ENCODE measurements at places on chromosomes 5 and 9.

- no peaks in the 10 kb centered on the region for H3K36me3 ChIP-seq
- H3K27ac ChIP-seq: no peak overlapping the region
- no peak for DNase-seq
- H3K27me3 ChIP-seq: peaks cover 4% of the 10 kb centered on the region
- no peak overlapping the region for H3K4me3 ChIP-seq
These were observed 44.2 kb downstream of the NXNL2 start for GRCh38 chr9:88579050-88579715.

DNA sequence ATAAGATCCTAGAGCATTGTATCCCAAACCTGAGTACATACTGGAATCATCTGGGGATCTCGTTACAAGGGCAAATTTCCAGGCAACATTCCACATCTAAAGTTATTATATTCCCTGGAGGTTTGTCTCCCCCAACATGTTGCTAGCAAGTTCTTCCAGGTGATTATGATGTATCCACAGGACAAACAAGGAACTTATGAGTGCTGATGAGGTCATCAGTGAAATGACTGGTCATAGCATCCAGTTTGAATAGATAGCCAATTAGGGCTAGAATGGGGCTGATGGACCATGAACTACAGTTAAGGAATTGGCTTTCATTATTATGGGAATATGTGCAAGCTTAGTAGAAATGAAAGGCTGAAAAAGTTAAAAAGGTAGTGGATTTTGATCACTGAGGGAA lies 115.2 kb downstream of the CWC27 start:
- no peak for DNase-seq
- no peak overlapping the region for H3K4me3 ChIP-seq
- no peaks in the 10 kb centered on the region for H3K27me3 ChIP-seq
- no peak overlapping the region for H3K27ac ChIP-seq

DNA sequence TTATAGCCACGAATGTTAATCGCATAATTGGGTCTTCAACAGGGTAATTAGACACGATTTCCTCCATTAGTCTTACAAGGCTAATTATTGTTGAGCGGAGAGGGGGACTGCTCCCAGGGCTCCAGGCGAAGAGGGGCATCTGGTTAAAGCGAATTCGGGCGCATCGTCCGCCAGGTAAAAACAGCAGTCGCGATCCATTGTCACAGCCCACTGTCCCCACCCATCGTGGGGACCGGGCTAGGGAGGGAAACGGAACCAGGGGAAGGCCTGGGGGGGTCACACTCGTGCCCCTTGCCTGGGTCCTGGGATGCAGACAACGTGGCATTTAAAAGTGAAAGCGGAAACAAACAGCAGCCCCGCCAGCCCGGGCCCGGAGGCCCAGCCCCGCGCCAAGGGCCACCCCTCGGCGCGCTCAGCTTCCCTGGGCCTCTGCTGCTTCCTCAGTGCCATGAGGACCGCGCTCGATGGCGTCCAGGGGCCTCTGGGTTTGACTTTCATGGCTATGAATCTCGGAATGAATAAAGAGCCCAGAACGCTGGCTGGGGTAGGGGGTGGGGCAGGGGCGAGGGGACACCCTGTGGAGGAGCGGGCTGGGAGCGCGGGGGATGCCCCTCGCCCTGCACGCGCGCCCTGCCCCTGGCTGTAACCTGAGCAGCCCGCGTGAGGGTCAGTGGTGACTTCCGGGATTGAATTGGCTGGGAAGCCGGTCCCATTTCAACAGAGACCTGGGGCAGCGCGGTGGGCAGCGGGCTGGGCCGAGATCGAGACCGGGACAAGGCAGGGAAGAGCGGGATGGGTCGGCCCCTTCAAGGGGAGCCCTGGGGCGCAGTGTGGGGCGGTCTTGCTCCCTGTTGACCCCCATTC lies 99.9 kb downstream of the GTF3C4 start:
- no peaks in the 10 kb centered on the region for H3K27me3 ChIP-seq
- peak overlapping the region; percentile 55 for H3K27ac ChIP-seq
- H3K4me3 ChIP-seq: peak overlapping the region; percentile 92
- H3K4me1 ChIP-seq: peaks cover 16% of the 10 kb centered on the region
- DNase-seq: peak; percentile 26
- no peaks in the 10 kb centered on the region for H3K36me3 ChIP-seq

- H3K4me3 ChIP-seq: no peak overlapping the region
- H3K4me1 ChIP-seq: no peaks in the 10 kb centered on the region
- no peaks in the 10 kb centered on the region for H3K27me3 ChIP-seq
- H3K36me3 ChIP-seq: no peaks in the 10 kb centered on the region
These were observed 179.9 kb downstream of the GLIS3 start for GRCh38 chr9:4119778-4120554.

GRCh38 chr9:124274226-124274625 lies 16.5 kb downstream of the NEK6 start:
- H3K4me3 ChIP-seq: no peak overlapping the region
- peaks cover 5% of the 10 kb centered on the region for H3K4me1 ChIP-seq
- H3K27me3 ChIP-seq: no peaks in the 10 kb centered on the region
- H3K36me3 ChIP-seq: no peaks in the 10 kb centered on the region
- DNase-seq: no peak
- no peak overlapping the region for H3K27ac ChIP-seq

GRCh38 chr5:10556893-10557746 lies 6.8 kb upstream of the ANKRD33B start:
- no peak for DNase-seq
- H3K36me3 ChIP-seq: no peaks in the 10 kb centered on the region
- H3K4me1 ChIP-seq: peaks cover 10% of the 10 kb centered on the region
- H3K27ac ChIP-seq: no peak overlapping the region
- H3K4me3 ChIP-seq: no peak overlapping the region
- H3K27me3 ChIP-seq: peaks cover 6% of the 10 kb centered on the region

DNA sequence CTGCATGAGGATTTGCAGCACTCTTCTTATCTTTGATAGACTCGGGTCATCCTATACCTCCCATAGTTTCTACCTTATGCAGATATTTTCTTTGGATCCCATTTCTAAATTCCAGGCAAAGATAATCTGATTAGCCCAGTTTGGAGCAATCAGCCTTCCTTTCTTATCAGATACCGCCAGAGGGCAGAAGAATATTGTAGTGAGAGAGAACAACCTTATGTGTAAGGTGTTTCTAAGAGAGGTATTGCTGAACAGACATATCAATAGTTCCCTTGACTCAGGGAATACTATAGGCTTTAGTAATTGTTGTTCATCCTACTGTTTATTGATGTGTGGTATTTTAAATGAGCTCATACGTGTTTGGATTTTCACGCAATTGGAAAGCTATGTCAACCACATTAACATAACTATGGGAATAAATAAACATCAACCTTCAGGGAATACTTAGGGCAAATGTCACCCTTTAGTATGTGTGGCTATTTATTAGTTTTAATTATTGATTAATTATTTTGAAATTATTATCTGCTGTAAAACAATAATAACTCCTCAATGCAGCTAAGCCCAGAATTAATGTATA lies 1435.2 kb upstream of the CDH9 start:
- no peaks in the 10 kb centered on the region for H3K4me1 ChIP-seq
- H3K4me3 ChIP-seq: no peak overlapping the region
- H3K36me3 ChIP-seq: no peaks in the 10 kb centered on the region
- no peak overlapping the region for H3K27ac ChIP-seq
- DNase-seq: no peak

GRCh38 chr5:124973661-124974060 lies 227.2 kb upstream of the ZNF608 start:
- H3K4me1 ChIP-seq: no peaks in the 10 kb centered on the region
- no peak overlapping the region for H3K27ac ChIP-seq
- H3K4me3 ChIP-seq: no peak overlapping the region
- DNase-seq: no peak

- H3K4me3 ChIP-seq: no peak overlapping the region
- peaks cover 25% of the 10 kb centered on the region for H3K4me1 ChIP-seq
- no peak overlapping the region for H3K27ac ChIP-seq
- peak; percentile 63 for DNase-seq
- H3K27me3 ChIP-seq: peaks cover 2% of the 10 kb centered on the region
These were observed 52.1 kb downstream of the IL31RA start for GRCh38 chr5:55903121-55903701.

GRCh38 chr5:130885027-130885426 lies 280.0 kb downstream of the HINT1 start:
- DNase-seq: no peak
- H3K4me3 ChIP-seq: no peak overlapping the region
- no peaks in the 10 kb centered on the region for H3K4me1 ChIP-seq
- H3K36me3 ChIP-seq: no peaks in the 10 kb centered on the region

DNA sequence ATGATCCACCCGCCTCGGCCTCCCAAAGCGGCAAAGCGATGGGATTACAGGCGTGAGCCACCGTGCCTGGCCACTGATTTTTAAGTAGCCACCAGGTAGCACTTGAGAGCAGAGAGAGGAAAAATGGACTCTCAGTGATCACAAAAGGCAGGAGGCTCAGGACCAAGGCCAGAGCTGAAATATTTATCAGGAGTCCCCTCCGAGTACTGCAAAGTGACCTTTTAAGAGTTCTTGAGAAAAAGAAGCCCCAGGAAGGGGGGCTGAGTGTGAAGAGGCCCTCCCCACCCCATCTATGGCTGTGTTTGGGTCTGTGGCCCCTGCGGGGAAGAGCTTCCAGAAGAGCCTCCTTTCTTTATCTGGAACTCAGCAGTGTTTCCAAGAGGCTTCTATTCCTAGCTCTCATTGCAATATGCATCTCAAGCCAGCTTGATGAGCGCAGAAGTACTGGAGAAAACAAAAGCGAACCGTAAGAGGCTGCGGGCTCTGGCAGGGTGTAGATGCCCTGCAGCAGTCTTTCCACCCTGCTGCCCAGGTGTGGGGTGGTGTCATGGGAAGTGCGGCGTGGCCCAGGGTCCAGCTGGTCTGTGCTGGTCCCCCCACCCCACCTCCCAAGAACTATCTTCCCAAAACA lies 75.5 kb upstream of the CDK20 start:
- H3K27me3 ChIP-seq: no peaks in the 10 kb centered on the region
- DNase-seq: no peak
- no peaks in the 10 kb centered on the region for H3K36me3 ChIP-seq
- peaks cover 4% of the 10 kb centered on the region for H3K4me1 ChIP-seq

GRCh38 chr5:81817980-81818379 lies 67.1 kb upstream of the SSBP2 start:
- H3K4me1 ChIP-seq: peaks cover 19% of the 10 kb centered on the region
- no peak overlapping the region for H3K27ac ChIP-seq
- H3K4me3 ChIP-seq: no peak overlapping the region
- no peak for DNase-seq
- no peaks in the 10 kb centered on the region for H3K27me3 ChIP-seq

DNA sequence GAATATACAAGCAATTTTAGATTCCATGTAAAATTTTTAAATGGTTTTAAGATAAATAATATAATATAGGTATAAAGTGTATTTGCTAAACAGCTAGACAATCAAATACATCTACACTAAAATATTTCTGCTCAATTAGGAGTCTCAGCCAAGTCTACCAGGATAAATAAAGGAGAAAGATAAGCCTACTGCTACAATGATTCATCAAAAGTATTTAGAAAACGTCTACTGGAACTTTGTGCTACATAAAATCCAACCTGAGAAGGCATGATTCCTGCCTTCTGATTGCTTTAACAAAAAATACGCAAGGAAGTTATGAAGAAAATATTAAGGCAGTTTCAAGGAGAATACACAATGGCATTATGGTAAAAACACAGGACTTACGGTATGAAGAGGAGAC lies 570.6 kb downstream of the EFNA5 start:
- no peak for DNase-seq
- no peak overlapping the region for H3K27ac ChIP-seq
- H3K4me1 ChIP-seq: no peaks in the 10 kb centered on the region
- H3K36me3 ChIP-seq: no peaks in the 10 kb centered on the region

GRCh38 chr9:117462861-117463260 lies 48.0 kb upstream of the ASTN2 start:
- no peak for DNase-seq
- no peak overlapping the region for H3K27ac ChIP-seq
- no peak overlapping the region for H3K4me3 ChIP-seq
- no peaks in the 10 kb centered on the region for H3K4me1 ChIP-seq
- no peaks in the 10 kb centered on the region for H3K27me3 ChIP-seq

GRCh38 chr9:81578606-81579005 lies 110.7 kb downstream of the TLE1 start:
- H3K27ac ChIP-seq: no peak overlapping the region
- no peaks in the 10 kb centered on the region for H3K27me3 ChIP-seq
- no peaks in the 10 kb centered on the region for H3K4me1 ChIP-seq
- H3K4me3 ChIP-seq: no peak overlapping the region

DNA sequence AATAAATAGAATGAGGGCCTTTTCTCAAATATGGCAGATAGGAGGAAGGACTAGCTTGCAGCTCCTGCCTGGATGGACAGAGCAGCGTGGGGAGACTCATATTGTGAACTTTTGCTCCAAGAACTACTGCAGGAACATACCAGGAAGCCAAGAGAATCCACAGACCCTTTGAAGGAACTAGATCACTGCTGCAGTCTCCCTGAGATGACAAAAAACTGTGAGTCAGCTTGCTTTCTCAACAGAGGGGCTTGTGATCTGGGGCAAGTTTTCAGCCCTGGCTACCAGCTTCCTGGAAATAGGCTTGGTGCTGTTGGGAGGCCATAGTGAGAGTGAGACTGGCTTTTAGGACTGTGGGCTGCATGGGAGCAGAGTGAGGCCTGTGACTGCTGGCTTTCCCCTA lies 170.6 kb upstream of the TRIM32 start:
- DNase-seq: no peak
- no peaks in the 10 kb centered on the region for H3K4me1 ChIP-seq
- H3K27me3 ChIP-seq: no peaks in the 10 kb centered on the region
- no peak overlapping the region for H3K27ac ChIP-seq
- no peaks in the 10 kb centered on the region for H3K36me3 ChIP-seq

DNA sequence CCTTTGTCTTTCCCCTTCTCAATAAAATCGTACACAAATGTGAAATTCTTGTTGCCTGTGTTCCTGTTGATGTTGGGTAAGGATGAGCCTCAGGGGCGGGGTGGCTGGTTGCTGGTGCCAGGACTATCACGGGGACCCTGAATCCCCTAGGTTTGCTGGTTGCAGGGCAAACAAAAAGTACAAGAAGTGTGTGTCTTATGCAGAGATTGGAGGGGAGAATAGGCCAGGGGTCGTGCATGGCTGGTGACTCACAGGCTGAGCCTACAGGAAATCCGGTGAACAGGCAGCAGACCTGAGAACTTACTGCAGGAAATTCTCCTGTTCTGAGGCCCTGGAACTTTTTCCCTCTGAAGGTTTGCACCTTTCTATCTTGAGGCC lies 5.5 kb downstream of the ANXA2R start:
- no peaks in the 10 kb centered on the region for H3K27me3 ChIP-seq
- no peaks in the 10 kb centered on the region for H3K36me3 ChIP-seq
- H3K4me3 ChIP-seq: no peak overlapping the region
- DNase-seq: no peak
- peaks cover 41% of the 10 kb centered on the region for H3K4me1 ChIP-seq

- H3K36me3 ChIP-seq: no peaks in the 10 kb centered on the region
- H3K4me1 ChIP-seq: peaks cover 9% of the 10 kb centered on the region
- no peak overlapping the region for H3K27ac ChIP-seq
- DNase-seq: peak; percentile 44
These were observed 31.4 kb downstream of the ACTBL2 start for GRCh38 chr5:57450991-57451876.

- no peak for DNase-seq
- no peaks in the 10 kb centered on the region for H3K27me3 ChIP-seq
- H3K4me1 ChIP-seq: peaks cover 8% of the 10 kb centered on the region
These were observed 72.4 kb upstream of the GNAQ start for GRCh38 chr9:78103971-78104433.

GRCh38 chr5:150647275-150648251 lies 7.1 kb downstream of the SYNPO start:
- no peaks in the 10 kb centered on the region for H3K27me3 ChIP-seq
- no peak overlapping the region for H3K27ac ChIP-seq
- H3K36me3 ChIP-seq: no peaks in the 10 kb centered on the region
- H3K4me3 ChIP-seq: no peak overlapping the region
- no peak for DNase-seq
- H3K4me1 ChIP-seq: no peaks in the 10 kb centered on the region
